ENCODE measurements at places on chromosomes 3 and 15.

DNA sequence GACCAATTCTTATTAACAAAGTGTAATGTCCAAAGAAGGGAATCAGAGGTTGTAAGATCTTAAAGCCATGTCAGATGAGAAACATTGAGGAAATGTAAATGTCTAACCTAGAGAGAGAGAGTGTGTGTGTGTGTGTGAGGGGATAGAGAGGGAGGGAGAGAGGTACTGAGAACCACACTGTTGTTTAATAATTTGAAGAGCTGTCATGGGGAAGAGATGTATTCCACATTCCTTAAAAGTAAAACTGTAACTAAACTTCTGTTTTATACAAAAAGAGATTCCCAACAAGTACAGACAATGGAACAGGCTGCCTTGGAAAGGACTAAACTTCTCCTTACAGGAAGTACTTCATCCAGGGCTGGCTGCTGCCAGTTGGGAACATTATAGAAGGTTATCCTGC, 68.9 kb upstream of the BOC start:
- no peak for DNase-seq

DNA sequence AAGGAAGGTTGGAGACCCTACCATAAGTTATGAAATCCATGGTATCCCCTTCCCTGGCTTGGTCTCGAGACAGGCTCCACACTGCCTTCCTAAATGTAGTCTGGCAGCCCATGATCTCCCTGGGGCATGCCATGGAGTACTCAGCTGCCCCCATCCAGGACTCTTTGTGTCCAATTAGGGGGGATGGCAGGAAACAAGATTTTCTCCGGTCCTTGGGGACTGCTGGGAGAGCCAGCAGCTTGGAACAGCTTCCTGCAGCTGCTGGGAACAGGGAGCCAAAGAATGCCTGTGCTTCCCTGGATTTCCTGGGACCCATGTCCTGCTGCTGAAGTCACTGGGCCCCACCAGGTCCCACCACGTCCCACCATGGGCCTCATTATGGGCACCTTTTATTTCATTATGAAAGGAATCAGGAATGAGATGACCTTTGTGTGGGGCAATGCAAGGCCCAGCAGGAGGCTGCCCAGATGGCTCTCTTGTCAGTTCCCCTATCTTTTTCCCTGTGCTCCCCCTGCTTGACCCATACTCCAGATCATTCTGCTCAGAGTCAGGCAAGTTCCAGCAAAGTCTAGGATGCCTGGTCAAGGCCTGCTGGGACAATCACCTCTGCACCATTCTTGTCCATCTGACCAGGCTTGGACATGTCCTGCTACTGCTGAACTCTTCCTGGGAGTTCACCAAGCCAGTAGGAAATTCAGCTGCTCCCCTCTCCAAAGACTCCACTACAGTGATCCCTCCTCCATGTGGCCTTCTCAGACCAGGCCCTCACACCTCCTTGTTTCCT, 15.0 kb upstream of the DAG1 start:
- no peak for DNase-seq

DNA sequence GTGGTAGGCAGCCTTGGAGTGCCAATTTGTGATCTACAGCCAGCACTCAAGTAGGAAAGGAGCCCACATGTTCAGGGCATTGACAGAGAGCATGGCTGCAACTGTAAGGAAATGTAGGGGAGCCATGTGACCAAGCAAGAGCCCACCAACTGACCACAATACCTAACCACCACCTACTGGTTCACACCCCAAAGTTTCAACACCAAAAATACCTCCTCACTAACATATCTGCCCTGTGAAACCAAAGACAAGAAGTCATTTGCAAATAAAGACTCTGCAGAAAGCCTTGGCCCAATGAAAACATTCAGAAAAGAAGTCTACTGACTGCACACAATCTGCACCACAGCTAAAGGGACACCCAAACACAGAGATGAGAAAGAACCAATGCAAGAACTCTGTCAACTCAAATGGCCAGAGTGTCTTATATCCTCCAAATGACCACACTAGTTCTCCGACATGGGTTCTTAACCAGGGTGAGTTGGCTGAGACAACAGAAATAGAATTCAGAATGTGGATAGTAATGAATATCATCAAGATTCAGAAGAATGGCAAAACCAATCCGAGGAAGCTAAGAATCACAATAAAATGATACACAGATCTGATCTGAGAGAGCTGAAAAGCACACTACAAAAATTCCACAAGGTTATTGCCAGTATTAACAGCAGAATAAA, 40.6 kb downstream of the SLC9C1 start:
- DNase-seq, result no peak

DNA sequence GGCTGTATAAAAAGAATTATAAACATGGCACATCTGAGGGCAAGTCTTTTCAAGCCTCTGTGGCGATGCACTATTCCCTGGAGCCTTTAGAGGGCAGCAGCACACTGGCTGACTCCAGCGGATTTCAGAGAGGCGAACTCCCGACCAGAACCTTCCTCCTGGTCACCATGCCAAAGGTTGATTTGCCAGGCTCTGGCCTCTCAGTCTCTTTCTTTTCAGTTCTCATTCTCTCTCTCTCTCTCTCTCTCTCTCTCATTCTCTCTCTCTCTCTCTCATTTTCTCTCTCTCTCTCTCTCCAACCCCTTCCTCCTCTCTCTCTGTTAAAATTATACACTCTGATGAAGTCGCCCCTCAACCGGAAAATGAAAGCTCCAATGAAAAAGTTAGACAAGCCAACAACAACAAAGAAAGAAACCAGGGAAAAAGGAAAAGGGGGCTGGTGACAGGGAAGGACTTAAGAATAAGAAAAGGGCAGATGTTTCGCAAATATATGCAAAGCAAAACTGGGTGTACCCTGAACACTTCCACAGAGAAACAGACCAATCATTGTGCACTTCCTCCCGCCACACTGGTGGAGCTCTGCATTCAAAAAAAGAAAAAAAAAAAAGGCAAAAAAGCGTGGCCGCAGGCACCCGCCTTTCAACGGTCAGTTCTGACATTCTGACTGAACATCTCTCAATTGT, 90.2 kb downstream of the TIGIT start:
- peak; percentile 62 for DNase-seq

GRCh38 chr3:24167429-24167828, 222.3 kb downstream of the NR1D2 start:
- DNase-seq, result no peak

GRCh38 chr15:80588801-80589200, 106.3 kb upstream of the ABHD17C start:
- no peak for DNase-seq

DNA sequence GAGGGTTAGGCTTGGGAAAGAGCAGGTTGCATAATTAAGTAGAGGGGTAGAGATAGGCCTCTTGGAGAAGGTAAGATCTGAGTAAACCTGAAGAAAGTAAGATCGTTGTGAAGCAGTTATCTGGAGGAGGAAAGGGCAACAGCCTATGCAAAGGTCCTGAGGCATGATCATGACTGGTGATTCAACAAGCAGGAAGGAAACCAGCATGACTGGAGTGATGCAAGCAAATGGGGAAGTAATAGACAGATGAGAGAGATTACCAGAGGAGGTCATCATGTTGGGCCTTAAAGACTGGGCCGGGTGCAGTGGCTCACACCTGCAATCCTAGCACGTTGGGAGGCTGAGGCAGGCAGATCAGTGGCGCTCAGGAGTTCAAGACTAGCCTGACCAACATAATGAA, 360.2 kb downstream of the EPHB1 start:
- DNase-seq, result no peak

DNA sequence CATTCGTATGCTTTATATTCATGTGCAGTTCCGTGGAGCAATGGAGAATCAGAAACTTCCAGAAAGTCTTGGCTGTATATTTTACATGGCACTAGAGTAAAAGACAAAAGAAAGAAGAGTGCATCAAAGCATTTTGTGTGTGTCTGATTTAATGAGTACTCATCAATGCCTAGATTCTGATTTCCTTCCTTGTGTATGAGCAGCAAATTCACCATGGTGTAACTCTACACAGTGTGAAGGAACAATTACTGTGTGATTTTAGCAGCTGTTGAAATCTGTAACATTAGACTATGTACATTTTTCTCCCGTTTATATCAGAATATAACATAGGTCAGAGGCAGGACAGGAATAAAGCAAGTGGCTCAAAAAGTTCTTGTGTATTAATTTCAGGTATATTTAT, 102.0 kb upstream of the TSC22D2 start:
- DNase-seq, result no peak

DNA sequence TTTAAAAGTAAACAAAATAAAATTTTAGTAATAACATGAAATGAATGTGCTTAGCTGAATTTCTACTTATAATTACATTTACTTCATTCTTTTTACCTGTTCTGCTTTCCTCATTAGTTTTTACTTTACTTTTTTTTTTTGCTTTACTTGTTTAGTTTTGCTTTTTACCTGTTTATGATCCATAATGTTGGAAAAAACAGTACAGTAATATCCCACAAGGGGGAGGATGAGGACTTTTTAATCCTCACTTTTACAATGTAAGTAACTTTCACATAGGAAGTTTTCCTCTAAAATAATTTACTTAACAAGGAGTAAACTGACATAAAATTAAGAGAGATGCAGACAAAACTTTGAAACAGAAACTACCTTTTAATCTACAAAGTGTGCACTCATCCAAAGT, 268.7 kb downstream of the TBC1D5 start:
- DNase-seq, result no peak

DNA sequence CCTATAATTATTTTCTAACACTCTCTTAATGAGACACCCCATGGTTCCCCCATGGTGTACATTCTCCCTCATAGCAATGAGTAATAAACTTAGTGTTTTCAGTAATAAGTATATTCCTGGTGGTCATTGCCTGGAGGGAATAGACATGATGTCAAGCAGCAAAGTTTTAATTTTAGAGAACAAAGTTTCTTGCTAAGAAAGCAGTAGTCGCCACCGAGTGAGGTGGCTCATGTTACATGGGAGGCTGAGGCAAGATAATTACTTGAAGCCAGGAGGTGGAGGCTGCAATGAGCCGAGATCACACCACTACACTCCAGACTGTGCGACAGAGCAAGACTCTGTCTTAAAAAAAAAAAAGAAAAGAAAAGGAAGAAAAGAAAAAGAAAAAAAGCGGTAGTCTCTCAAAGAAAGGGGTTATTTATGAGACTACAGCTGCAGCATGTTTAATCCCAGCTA, 2.4 kb upstream of the ELP6 start:
- no peak for DNase-seq

GRCh38 chr3:138257986-138258385, 70.9 kb downstream of the ARMC8 start:
- no peak for DNase-seq

DNA sequence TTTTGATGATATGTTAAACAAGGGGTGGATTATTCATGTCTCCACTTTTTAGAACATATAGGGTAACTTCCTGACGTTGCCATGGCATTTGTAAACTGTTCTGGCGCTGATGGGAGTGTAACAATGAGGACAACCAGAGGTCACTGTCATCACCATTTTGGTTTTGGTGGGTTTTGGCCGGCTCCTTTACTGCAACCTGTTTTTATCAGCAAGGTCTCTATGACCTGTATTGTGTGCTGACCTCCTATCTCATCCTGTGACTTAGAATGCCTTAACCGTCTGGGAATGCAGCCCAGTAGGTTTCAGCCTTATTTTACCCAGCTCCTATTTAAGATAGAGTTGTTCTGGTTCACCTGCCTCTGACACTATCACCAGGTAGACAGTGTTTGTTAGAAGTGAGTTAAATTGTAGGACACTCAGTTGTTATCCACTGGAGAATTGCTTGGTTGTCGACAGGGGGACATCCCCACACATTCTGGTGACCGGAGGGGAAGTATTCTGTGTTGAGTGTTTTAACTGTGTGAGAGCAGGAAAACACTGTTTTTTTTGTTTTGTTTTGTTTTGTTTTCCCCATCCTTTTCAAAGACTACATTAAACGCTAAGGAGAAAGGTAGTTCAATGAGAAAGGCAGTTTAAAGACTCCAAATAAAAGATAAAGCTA, 36.9 kb upstream of the SKIL start:
- no peak for DNase-seq

GRCh38 chr3:65318231-65318630, 630.4 kb upstream of the ADAMTS9 start:
- no peak for DNase-seq

GRCh38 chr3:2262204-2262603, 163.5 kb downstream of the CNTN4 start:
- no peak for DNase-seq

GRCh38 chr15:33735637-33736247, 232.6 kb upstream of the CHRM5 start:
- DNase-seq, result no peak
